A549 treated with Mapracorat at 1 μM for 4 hours (cell line): ENCODE measurements at places on chromosomes 16 and 17. TPM values are rescaled to one million over a fixed set of nuclear protein-coding genes. Genes with fewer than 3 reads are reported as not detected.

SLC5A10 gene
- 0.12 to 0.26 TPM (median 0.21 TPM) in 5 replicates for total RNA-seq

DRC7 gene
- total RNA-seq = 0.27 TPM in 1 of 5 replicates, not detected in the others

FBXO39 gene
- total RNA-seq = not detected in 5 replicates

HEATR9 gene
- not detected in 5 replicates for total RNA-seq

HOXB1 gene
- not detected in 5 replicates for total RNA-seq

GOT2 gene
- total RNA-seq = 166 to 179 TPM (median 168 TPM) in 5 replicates

FGF11 gene
- total RNA-seq = 0.82 to 1.3 TPM (median 0.82 TPM) in 5 replicates

CLEC3A gene
- total RNA-seq = not detected in 5 replicates

SLFN11 gene
- total RNA-seq = 3.3 to 7.0 TPM (median 6.5 TPM) in 5 replicates

GPR139 gene
- not detected in 5 replicates for total RNA-seq

TNP2 gene
- total RNA-seq = not detected in 5 replicates

ALOXE3 gene
- 6.5 to 9.5 TPM (median 6.9 TPM) in 5 replicates for total RNA-seq

PIK3R6 gene
- not detected in 5 replicates for total RNA-seq

CNEP1R1 gene
- total RNA-seq = 17.4 to 21.8 TPM (median 20.6 TPM) in 5 replicates

PYY gene
- total RNA-seq = not detected in 5 replicates

KRT20 gene
- total RNA-seq = 0.17 to 0.45 TPM (median 0.26 TPM) in 5 replicates

KRTAP4-5 gene
- total RNA-seq = not detected in 5 replicates

KCNJ18 gene
- 0.06 to 0.10 TPM in 2 of 5 replicates, not detected in the others for total RNA-seq

LRRC36 gene
- total RNA-seq = 0.08 to 0.09 TPM in 2 of 5 replicates, not detected in the others

RTN4RL1 gene
- total RNA-seq = 8.4 to 11.6 TPM (median 9.8 TPM) in 5 replicates

HOXB7 gene
- 30.6 to 34.4 TPM (median 32.6 TPM) in 5 replicates for total RNA-seq

YBX2 gene
- 0.35 to 0.65 TPM (median 0.56 TPM) in 5 replicates for total RNA-seq

MT4 gene
- not detected in 5 replicates for total RNA-seq

CBX4 gene
- 26.8 to 38.7 TPM (median 35.5 TPM) in 5 replicates for total RNA-seq

CACNA1H gene
- total RNA-seq = 9.8 to 17.8 TPM (median 15.9 TPM) in 5 replicates

CDT1 gene
- 24.3 to 34.5 TPM (median 31.0 TPM) in 5 replicates for total RNA-seq

SLC13A5 gene
- 0.06 to 0.54 TPM (median 0.27 TPM) in 5 replicates for total RNA-seq
